ENCODE measurements at places on chromosomes 12 and 14. TPM values are rescaled to one million over a fixed set of nuclear protein-coding genes. Genes with fewer than 3 reads are reported as not detected.

- no peak overlapping the region for H3K4me3 ChIP-seq
- H3K36me3 ChIP-seq: no peaks in the 10 kb centered on the region
- H3K27ac ChIP-seq: no peak overlapping the region
- H3K27me3 ChIP-seq: no peaks in the 10 kb centered on the region
Observed at GRCh38 chr12:65204886-65205525, 35.6 kb downstream of the LEMD3 start.

Gene PTPRO
- 11.9 TPM for total RNA-seq

Gene KCNC2
- not detected for total RNA-seq

Gene TRAFD1
- total RNA-seq: 43.7 TPM

Gene EPYC
- not detected for total RNA-seq

Gene TAS2R9
- not detected for total RNA-seq

Measured in thoracic aorta (tissue), 2 donors.